ENCODE measurements at places on chromosomes 12 and 14.

DNA sequence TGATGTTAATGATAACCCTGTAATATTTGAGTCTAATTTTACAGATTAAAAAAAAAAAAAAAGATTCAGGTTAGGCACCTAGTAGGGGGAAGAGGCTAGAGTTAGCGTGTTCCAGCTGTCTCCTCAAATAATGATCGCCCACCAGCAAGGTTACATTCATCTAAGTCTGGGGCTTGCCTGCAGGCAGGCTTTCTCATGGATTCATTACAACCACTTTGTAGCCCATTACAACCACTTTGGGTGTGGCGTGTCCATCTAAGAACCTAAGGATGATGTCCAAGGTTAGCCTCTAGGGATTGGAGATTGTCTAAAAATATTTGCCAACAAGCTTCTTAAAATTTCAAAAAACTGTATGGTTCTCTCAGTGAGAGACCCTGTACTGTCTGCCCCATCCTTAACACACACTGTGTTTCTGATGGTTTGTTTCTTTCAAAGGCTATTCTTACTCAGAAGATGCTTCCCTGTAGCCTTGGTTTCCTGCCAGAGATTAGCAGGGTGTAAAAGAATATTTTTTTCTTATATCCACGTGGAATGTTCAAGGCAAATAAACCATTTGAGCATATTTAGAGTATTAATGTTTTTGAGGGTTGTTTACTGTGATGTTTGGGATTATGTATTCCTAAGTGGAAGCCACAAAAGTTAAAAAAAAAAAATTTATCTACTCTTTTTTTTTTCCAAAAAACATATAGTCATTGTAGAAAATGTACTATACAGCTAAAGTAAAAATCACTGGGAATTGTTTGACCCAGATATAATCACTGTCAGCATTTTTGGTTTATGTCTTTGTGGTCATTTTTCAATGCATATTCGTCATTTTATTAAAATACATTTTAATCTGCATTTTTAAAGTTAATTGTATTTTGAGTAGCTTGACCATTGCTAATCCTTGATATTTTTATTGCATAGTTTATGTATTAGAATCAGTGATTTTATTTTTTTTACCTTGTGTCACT, 1.7 kb downstream of the DYNC1H1 start:
- DNase-seq: no peak

- DNase-seq: no peak
Observed at GRCh38 chr12:106189341-106189740, 50.6 kb upstream of the NUAK1 start.

DNA sequence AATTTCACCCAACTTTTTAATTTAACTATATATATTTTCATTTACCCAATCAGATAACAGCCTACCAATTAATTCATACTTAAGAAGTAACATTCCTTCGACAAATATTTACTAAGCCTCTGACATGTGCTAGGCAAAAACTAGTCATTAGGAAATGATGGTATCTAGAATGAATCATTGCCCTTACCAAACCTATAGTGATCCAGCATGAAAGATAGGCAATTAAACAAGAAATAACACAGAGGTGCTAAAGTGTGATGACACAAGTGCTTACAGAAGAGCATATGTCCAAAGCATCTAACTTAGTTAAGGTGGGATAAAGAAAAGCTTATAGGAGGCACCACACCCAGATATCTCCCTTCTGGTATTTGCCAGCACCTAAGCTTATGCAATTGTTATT, 166.5 kb upstream of the RASSF8 start:
- DNase-seq: no peak

- peak; percentile 53 for DNase-seq
Observed at GRCh38 chr12:64679487-64680001, 69.2 kb downstream of the RASSF3 start.

DNA sequence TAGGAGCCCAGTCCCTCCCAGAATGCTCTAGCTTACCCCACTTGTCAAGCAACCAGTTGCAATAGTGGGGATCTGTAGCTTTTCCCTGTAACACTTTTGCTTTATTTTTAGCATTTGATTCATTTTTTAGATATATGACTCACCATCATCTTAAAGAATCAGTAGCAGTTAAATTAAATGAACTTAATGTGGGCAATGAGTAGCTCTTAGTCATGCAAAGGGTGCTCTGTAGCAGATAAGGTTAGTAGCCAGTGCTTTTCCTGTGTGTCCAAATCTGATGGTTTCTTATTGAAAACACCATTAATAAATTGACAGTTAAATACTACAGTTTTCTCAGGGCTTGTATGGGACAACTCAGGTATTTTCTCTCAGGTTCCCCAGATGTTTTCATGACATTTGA, 311.8 kb downstream of the RERGL start:
- DNase-seq: no peak

DNA sequence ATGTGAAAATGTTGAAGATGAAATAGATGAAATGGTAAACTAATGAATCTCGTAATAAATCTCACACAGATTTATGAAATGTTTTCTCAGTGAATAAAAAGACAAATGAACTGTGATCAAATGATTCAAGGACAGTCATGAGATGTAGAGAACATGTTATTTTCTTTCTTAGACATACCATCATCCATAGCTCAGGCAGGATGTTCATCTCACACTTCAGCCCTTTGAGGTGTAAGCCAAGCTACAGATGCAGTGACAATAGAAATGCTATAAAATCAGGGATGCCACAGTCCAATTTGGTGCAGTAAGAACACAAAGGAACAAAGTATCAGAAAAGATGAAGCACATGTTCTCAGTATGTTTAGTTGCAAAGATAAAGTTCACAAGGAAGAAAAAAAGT, 242.7 kb upstream of the KRR1 start:
- DNase-seq: no peak

- peak; percentile 62 for DNase-seq
Observed at GRCh38 chr12:54716261-54716660, 68.1 kb upstream of the DCD start.

GRCh38 chr12:64325055-64325454, 65.5 kb downstream of the C12orf56 start:
- no peak for DNase-seq

DNA sequence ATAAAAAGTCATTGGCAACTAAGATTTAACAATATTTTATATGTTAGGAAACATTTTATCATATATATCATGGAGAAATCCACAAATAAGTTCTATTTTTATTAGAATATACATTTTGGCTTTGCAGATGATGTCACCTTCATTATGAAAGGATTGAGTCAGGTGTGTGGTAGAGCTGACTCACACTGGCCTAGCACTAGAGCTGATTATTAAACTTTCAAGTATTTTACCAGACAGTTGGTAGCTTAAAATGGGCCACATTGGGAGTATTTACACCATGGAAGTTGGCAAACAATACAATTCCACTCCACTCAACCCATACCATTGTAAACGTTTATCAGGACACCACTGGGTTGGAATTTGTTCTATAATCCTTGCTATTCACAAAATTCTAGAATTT, 1036.6 kb downstream of the TRHDE start:
- DNase-seq: no peak

GRCh38 chr14:58107947-58108552, 44.0 kb downstream of the ARMH4 start:
- DNase-seq: peak; percentile 31

- DNase-seq: no peak
Observed at GRCh38 chr12:1176191-1176590, 185.2 kb downstream of the ERC1 start.

Data from inflammatory macrophage treated with lipopolysaccharide for 1 hour (primary cell).